Left cardiac atrium (tissue), 4 donors: ENCODE measurements at places on chromosomes 2 and 18. TPM values are rescaled to one million over a fixed set of nuclear protein-coding genes. Genes with fewer than 3 reads are reported as not detected.

GRCh38 chr2:68663371-68664156 is 20.2 kb downstream of the PROKR1 start:
- DNase-seq: no peak

DNA sequence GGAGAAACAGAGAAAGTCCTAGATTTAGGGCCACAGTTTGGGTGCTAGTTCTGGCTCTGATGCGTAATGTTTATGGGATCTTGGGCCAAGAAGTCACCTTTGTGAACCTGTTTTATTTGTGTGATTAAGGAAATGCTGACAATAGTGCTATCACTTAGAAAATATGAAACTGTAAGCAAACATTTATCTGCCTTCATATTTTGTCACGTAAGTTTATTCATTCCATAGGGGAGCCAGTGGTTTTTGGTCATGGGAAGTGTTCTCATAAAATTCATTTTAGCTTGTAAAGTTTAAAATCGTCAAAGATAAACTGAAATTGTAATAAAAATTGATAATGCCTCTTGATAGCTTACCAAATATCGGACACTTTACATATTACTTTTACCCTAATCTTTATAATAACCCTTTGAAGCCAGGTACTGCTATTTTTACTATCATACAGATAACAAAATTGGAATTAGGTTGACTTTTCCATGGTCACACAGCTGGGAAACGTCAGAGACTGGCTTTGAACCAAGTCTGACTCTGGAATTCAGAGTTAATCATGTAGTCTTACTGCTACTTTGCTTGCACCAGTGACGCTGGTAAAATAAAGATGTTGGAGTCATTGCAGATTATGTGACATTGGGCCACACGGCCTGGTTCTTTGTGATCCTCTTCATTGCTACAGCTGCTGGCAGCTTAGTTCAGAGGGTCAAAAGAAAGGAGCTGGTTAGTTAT is 99.7 kb downstream of the ICA1L start:
- no peak for DNase-seq

DNA sequence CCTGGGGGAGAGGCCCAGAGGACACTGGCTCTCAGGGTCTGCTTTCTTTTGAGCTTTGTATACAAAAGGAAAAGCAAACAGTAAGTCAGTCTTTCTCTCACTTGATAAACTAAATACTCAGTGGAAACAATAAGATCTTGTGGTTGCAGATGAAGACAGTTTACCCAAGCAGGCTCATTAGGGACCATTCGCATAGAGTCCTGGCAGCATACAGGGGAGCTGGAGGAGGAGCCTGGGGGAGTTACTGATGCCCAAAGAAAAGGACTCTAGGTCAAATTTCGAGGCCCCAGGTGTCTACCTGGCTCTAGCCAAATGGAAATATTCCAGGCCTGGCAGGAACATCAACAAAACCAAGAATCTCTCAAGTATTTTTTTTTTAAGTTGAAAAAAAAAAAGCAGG is 225.3 kb downstream of the CNTNAP5 start:
- no peak for DNase-seq

Gene KCNS3
- total RNA-seq: 3.9 TPM

GRCh38 chr2:30136764-30137444 is 9.9 kb upstream of the YPEL5 start:
- DNase-seq: no peak

GRCh38 chr2:68743531-68743930 is 8.9 kb downstream of the ARHGAP25 start:
- DNase-seq: no peak

Gene TTL
- total RNA-seq: 39.2 TPM

GRCh38 chr2:86336675-86337243 is 667 bp downstream of the REEP1 start:
- DNase-seq: no peak

Gene GULP1
- 10.8 TPM for total RNA-seq

DNA sequence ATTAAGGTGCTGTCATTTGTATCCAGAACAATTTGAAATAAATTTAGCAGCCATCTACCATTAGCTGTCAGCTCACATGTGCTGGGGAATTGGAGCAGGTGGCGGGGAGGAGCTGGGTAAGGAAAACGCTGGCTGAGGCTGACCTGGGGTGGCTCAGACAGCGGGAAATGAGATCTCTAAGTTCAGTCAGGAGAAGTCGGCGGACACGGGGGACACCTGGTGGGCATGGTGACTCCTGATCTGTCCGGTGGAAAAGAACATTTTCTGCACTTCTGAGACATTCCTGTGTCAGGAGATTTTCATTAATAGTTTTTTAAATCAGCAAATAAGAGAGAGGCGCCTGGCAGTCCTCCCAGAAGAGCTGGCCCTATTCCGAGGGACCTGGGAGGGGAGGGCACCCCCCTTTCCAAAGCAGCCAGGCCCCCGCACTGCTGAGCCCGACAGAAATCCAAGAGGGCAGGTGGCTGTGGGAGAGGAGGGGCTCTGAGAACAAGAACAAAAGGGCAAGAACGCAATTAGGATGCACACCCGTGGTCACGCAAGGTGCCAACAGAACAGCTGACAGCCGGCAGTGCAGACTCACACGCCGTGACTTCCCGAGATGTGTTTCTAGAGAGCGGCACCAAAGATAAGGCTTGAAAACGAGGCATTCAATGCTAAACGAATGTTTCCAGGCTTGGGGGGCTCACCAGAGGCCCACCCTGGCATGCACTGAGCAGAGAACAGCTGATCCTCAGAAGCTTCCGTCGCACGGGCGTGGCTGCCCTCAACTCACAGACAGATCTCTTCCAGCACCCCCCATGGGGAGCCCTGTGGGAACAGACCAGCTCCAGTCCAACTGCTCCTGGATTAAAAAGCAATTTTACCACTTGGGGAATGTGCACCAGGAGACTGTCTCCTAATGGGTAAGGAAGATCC is 26.4 kb downstream of the SLC66A2 start:
- DNase-seq: no peak

DNA sequence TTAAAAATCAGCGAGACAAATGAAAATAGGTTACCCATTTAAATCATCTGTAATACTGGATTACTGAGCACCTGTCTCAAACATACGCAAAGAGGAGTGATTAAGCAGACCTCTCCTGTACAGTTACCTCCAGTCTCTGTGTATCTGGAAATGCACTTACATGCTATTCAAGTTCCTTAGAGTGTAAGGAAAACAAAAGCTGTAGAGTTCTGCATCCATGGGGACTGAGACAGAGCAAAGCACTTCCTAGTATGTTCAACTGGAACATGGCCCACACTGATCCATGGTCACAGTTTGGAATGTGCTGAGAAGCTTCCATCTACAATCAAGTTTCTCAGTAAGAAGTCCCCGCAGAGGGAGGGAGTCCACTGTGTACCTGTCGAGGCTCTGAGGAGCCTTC is 63.9 kb downstream of the PPP4R1 start:
- no peak for DNase-seq

DNA sequence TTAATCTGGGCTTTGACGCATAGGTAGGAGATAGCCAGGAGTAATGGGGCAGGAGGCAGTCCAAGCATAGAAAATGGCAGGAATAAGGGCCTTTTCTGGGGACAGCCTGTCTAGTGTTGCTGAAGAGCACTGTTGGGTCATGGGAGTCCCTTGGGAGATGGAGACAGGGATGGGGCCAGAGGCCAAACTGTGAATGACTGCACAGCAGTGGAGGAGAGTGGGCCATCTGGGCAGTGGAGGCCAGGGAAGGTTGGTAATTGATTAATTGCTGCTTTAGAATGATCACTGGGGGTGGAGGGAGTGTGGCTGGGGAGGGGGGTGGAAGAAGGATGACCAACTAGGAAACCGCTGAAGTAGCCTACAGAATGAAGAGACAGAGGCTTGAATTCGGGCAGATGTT is 28.6 kb upstream of the CREG2 start:
- no peak for DNase-seq

Gene CNGA3
- total RNA-seq: not detected

DNA sequence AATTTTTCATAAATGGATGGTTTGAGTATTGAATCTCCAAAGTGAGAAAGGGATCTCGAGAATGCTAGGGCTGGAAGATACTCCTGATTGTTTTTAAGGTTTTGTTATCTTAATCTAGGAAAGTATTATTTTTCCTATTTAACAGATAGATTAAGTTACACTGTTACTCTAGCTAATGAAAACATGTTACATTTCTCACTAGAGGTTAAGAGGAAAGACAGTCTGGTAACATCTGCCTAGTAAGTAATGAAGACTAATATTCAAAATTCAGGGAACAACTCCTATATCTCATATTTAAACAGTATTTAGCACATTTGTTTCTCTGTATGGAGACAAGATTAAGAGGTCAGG is 2.0 kb downstream of the GALNT3 start:
- DNase-seq: no peak

- DNase-seq: no peak
Measured at GRCh38 chr2:119108186-119108585, 50.4 kb downstream of the C1QL2 start.

DNA sequence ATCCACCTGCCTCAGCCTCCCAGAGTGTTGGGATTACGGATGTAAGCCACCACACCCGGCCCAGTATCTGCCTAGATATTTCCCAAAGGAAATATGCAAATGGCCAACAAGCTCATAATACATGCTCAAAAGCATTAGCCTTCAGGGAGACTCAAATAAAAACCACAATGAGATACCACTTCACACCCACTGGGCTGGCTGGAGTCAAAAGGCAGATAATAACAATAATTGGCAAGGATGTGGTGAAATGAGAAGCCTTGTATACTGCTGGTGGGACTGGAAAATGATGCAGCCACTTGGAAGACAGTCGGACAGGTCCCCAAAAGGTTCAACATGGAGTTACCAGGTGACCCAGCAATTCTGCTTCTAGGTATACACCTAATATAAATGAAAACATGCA is 20.5 kb upstream of the ZNF516 start:
- DNase-seq: no peak

Gene TRIM43
- total RNA-seq: not detected

- DNase-seq: no peak
Measured at GRCh38 chr2:64267699-64268098, 123.5 kb upstream of the PELI1 start.

- DNase-seq: no peak
Measured at GRCh38 chr2:80643598-80643997, 339.0 kb upstream of the LRRTM1 start.

Gene LIMS1
- total RNA-seq: 65.2 TPM

GRCh38 chr2:15159751-15160177 is 401.4 kb downstream of the NBAS start:
- no peak for DNase-seq

DNA sequence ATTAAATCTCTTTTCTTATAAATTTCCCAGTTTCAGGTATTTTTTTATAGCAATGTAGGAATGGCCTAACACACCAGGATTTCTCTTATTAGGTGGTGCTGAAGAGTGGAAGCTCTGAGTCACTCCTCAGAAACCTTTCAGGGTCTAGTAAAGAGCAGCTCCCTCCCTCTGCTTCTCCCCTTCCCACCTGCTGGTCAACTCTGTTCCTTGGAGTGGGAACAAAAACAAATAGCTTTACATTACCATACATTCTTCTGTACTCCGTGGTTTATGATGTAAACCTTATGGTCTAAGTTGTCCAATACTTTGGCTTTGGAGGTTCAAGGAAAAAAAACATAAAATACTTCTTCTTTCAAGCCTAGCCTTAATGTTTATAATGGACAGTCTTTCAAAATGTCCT is 2.7 kb upstream of the IL1R1 start:
- DNase-seq: no peak

Gene VIT
- 23.7 TPM for total RNA-seq

- no peak for DNase-seq
Measured at GRCh38 chr2:76633276-76633921, 888.8 kb downstream of the LRRTM4 start.

DNA sequence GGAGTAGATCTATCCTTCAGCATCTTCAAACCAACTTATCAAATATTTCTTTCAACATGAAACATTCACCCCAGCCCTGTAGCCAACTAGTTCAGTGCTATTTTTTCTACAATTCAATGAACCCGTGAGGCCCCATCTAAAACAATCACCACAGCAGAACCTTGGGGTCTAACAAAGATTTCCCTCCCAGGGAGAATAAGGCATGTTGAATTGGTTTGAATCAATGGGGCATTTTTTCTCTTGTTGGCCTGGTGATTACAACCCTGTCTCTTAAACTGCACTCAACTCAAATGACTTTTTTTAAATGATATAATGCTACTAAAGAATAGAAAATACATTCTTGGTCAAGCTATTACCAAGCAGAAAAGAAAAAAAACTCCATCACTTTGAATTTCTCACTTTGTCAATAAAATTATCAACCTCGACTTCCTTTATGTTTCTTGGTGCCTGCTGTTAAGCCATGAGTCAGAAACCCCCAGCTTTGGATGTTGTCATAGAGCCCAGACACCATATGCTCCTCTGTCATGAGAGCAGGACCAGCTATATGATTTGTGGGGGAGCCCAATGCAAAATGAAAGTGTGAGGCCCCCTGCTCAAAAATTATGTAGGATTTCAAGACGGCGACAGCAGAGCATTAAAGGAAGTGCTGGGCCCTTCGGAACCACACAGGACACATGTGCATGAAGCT is 282.4 kb downstream of the MEIS1 start:
- DNase-seq: no peak
